ENCODE measurements at places on chromosomes 11 and 22.

- DNase-seq: peak; percentile 80
Measured at GRCh38 chr11:112834277-112834755, 126.9 kb upstream of the NCAM1 start.

DNA sequence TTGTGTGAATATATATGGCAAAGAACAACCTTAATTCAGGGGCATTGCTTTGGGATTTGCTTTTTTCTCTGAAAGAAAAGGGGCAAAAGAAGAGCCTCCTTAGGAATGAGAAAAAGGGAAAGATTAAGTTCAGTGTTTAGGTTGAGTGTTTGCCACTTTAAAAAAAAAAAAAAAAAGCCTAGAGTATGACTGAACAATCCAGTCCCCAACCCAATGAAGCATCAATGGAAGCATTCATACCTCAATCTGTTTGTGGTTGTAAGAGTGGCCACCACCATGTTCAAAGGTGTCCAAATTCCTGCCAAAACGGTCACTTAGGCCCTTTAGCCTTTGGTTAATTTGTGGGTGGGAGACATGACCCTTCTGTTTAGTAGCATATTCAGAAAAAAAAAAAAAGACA, 260.6 kb downstream of the SOX6 start:
- DNase-seq: no peak

DNA sequence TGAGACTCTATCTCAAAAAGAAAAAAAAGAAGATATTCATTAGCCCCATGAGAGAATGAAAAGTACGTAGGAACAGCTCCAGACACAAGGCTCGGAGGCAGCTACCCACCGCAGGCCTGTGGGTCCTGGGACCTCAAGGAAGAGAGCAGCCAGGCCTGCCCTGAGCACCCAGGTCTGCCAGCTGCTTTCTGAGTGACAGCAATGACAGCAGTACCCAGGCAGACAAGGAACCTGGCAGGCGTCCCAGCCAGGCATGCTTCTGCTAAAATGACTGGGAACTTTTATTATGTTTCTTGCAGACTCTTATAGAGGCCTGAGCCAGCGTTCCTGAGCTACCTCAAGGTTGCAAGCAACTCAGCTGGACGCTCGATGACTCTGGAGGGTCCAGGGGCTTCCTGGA, 31.6 kb downstream of the CPT1A start:
- DNase-seq: peak; percentile 84

GRCh38 chr11:104148074-104148473, 15.9 kb downstream of the PDGFD start:
- no peak for DNase-seq

- no peak for DNase-seq
Measured at GRCh38 chr11:11584530-11584810, 37.3 kb downstream of the GALNT18 start.

GRCh38 chr11:72705442-72706365, 31.5 kb upstream of the PDE2A start:
- peak; percentile 54 for DNase-seq

DNA sequence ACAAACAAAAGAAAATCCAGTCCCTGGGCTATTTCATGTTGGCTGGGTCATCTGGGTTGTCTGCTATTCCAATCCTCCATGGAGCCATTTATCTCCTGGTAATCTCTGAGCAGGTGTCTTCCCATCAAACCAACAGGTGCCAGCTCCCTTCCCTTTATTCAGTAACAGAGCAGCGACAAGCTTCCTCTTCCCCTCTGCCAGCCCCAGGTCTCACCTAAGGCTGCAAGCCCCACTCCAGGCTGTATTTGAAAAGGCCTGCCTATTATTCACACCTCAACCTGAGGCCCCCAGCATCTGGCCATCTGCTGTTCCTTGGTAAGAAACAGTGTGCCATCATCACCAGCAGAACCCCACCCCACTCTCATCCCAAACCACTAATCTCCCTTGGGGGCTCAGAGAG, 436.2 kb downstream of the BUD13 start:
- no peak for DNase-seq

DNA sequence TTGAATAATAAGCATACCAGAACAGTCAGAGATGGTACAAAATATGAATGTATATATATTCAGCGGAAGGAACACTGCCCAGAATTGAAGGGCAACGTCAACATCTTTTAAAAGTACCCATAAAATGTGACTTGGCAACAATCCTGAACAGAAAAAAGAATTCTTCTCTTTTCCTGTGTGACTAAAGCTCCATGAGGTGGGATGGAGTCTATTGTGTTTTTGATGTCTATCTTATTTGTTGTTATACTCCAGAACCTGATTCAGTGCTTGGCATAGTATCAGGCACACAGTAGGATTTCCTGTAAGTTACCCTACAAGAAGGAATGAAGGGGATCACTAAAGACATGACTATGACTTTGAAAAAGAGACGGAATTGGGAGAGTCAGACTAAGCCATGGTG, 10.3 kb downstream of the LDLRAD3 start:
- no peak for DNase-seq

- DNase-seq: no peak
Measured at GRCh38 chr22:32951076-32951806, 106.9 kb downstream of the SYN3 start.

GRCh38 chr11:123349382-123349781, 80.7 kb upstream of the GRAMD1B start:
- no peak for DNase-seq

- no peak for DNase-seq
Measured at GRCh38 chr11:105224482-105225253, 85.1 kb upstream of the CARD18 start.

GRCh38 chr22:32534252-32535235, 59.9 kb downstream of the FBXO7 start:
- peak; percentile 83 for DNase-seq

DNA sequence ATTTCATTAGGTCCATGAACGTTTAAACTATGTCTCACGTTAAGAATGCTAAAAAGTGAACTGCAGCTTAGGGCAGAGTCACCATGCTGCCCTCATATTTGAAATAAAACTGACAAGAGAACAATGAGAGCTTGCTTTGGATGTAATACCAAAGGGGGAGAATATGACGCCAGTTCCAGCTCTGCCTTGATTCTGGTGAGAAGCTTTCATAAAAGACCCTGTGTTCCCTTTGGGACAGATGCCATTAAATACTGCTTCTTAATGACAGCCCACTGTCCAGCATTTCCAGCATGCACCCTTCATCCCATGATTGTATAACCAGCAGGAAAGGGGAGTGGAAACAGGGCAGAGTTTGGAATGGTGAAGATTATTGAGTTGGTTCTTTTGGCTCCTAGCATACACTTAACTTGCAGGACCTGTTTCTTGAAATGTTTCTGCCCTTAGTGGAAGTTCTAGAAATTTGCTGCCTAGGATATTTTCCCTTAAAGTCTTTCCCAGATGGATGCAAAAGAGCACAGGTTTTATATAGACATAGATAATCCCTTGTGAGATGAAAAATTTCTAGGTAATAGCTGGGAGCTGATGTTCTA, 139.3 kb upstream of the LDLRAD3 start:
- DNase-seq: no peak

DNA sequence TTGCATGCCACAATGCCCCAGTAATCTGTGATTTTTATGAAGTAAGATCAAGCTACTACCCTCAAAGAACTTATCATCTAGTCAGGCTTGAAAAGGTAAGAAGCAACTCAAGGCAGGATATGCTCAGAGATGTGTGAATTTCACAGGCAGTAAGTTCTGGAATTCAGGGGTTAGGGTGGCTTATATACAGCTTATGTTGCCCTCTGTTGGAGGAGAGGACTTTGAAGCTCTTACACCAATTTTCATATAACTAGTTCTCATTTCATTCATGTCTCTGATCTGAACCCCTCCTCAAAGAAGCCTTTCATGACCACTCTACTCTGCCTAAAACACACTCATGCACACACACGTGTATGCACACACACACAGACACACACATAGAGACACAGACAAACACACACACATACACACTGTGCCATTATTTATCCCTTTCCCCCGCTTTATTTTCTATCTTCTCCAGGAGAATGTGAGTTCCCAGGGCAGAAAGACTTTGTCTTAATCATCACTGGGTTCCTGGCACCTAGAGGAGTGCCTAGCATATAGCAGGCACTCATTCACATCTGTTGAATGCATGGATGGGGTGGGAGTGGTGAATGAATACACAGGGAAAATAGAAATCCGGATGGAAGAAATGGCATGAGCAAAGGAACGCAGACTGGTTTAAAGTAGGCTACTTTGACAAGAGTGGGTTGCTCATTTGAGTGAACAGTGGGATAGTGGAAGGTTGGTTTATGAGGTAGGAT, 220.7 kb upstream of the ZBED5 start:
- no peak for DNase-seq

Measured in right cardiac atrium (tissue), 5 donors.